GDM1 (cell line): ENCODE measurements at places on chromosomes 7 and 10.

DNA sequence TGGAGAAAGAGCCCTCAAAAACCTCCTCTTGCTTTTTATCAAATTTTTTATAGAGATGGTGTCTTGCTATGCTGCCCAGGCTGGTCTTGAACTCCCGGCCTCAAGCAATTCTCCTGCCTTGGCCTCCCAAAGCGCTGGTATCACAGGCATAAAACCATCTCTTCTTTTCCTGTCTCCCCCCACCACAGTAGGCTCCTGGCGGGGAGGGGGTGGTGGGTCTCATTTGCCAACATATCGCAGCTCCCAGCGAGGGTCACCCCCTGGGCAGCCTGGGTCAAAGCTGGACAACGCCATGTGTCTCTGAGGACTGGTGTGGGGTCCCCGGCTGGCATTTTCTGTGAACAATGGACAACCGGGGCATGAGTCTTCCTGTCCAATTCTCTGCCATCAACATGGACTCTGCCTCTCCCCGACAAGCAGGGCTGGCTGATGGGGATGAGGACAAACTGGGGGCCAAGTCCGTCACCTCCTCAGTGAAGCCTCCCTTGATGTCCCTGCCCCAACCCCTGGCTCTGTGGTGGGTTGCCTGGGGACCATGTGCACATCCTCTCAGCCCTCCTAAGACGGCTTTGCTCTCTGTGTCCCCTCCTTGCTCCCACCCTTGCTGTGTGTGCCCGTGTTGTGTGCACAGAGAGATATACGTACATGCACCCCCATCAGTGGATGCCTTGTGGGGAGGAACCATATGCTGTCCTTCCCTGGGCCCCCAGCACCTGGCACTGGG lies 86.4 kb upstream of the GNA12 start:
- no peak for DNase-seq

GRCh38 chr10:73529089-73529832 lies 33.4 kb upstream of the PPP3CB start:
- peak; percentile 50 for DNase-seq

DNA sequence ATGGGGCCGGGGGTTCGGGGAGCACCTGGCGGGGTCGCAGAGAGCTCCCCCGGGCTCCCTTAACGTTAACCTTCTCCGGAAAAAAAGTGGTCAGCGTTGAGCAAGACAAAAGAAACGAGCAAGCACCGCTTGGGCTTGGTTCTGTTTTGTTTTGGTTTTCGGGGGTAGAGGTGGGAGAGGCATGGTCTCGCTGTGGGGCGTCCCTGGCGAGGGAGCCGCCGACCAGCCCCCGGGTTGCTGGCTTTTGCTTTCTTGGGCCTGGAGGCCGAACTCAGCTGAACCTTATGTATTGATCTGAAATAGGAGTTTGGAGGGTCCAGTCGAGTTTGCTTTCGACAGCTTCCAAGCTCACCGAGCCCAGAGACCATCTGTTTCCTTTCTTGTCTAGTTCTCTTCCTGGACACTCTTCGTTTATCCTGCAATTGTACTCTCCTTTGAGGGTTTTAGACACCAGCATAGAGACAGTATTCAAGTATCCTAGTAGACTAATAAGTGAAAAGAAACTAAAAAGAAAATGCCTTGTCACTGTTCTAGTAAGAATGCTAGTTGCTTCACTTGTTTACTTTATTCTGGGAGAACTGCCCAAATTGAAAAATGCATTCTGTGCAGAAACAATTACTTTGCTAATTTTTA lies 980 bp downstream of the FHIP2A start:
- peak; percentile 46 for DNase-seq

DNA sequence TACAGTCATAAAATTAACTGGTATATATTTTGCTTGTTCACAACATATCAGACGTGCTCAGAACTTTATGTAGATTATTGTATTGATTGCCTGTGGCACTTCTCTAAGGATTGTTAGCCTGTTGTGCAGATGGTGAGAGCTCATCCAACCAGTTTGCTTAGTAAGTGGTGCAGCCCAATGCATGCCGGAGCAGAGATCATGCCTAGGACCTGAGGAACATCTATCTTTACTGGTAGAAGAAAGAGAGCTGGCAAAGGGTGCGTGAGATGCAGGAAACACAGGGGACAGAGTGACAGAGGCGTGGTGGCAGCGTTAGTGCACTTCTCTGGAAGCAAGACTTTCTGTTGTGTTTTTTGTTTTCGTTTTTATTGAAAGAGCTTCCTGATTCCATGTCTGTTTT lies 35.9 kb downstream of the CCM2 start:
- no peak for DNase-seq

- no peak for DNase-seq
These were observed 154.3 kb downstream of the ZNF365 start for GRCh38 chr10:62528441-62528840.

DNA sequence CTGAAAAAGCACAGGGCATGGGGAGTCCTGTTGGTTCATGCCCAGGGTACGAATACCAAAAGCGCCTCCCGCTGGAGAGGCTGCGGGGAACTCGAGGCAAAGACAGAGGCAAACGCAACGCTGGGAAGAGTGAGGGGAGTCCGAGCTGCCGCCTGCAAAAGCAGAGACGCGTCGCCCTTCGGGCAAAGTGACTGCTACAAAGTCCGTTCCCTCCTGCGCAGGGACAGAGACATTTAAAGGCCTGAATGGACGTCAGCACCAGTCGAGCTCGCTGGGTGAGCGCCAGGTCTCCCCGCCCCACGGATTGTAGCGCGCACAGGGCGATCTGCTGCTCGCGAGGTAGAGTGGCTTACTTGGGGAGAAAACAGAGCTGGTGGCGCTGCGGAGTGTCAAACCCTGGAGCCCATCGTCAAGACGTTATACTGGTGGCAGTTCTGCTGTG lies 732.8 kb downstream of the ZWINT start:
- no peak for DNase-seq

- DNase-seq: no peak
These were observed 3.6 kb downstream of the INA start for GRCh38 chr10:103280506-103280905.

GRCh38 chr10:132527339-132528063 lies 10.1 kb upstream of the INPP5A start:
- no peak for DNase-seq

- DNase-seq: no peak
These were observed 798.0 kb upstream of the AUTS2 start for GRCh38 chr7:68800316-68800715.

DNA sequence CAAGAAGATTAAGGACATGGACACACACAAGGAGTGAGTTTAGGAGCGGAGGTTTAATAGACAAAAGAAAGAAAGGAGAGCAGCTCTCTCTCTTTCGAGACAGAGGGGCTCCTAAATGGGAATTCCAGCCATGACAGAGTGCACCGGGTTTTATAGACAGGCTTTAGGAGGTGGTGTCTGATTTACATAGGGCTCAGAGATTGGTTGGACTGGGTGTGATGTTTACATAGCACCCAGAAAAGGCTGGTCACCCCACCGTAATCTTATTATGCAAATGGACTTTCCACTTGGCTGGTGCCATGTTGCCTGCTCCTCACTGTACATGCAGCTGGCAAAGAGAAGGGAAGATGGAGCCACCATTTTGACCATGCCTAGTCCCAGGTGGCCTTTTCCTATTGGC lies 28.4 kb upstream of the MRC1 start:
- DNase-seq: no peak

GRCh38 chr10:86837663-86838062 lies 81.2 kb downstream of the BMPR1A start:
- no peak for DNase-seq

- DNase-seq: no peak
These were observed 9.5 kb upstream of the GGCT start for GRCh38 chr7:30514177-30514576.

GRCh38 chr10:70748305-70748704 lies 36.9 kb downstream of the TBATA start:
- DNase-seq: no peak

DNA sequence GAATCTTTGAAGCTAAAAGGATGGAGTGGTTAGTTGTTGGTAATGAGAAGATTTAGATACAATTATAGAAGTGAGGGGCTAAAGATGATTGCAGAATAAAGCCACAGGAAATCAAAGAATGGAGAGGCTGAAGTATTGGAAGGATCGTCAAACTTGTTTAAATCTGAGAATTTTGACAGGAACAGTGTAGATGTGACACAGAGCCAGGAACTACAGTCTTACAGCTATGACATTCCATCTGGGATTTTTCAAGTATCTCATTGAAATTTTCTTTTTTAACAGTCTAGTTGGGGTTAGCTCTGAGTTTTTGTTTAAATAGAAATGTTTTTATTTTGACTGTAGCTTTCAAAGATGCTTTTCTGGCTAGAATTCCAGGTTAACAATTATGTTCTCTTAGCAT lies 181.4 kb downstream of the NRG3 start:
- no peak for DNase-seq

- DNase-seq: no peak
These were observed 210.1 kb downstream of the TNS3 start for GRCh38 chr7:47371733-47372368.

DNA sequence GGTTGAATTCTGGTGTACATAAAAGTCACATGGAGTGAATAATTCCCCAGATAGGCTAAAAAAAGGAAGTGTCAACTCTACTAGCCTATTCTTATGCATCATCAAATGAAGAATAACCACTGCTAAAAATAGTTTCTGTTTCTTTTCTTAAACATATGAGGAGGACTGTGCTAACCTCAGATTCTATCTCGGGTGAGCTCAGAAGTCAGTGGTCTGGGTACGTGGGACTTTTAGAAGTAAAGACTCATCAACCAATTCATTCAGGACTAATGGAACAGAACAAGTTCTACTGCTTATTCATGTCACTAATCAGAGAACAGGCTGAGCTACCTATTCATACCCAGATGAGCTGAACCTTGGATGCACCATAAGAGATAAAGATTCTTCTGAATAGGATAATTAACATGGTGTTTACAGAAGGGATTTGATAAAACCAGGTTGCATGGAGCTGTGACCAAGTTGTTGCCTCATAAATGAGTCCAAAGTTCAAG lies 9.5 kb upstream of the ASAH2 start:
- DNase-seq: no peak

- no peak for DNase-seq
These were observed 400.1 kb upstream of the NRP1 start for GRCh38 chr10:33734393-33735155.

GRCh38 chr10:5479481-5480161 lies 19.7 kb downstream of the CALML5 start:
- DNase-seq: peak; percentile 79

DNA sequence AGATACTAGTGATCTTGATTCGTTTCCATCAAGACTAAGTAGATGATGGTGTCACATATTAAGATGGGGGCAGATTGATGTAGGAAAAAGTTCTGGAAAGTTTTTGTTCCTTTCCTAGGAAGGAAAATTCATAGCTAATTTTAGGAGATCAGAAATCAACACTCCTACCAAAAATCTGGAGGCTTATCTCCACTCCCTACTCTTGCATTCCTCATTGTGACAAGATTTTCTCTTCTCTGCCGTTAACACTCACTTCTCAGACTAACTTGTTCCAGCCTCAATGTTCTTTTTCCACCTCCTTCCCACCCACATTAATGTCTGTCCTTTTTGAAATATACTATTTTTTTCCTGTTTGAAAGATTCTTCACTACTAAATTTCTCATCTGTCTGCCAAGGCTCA lies 851.9 kb upstream of the GHITM start:
- DNase-seq: no peak

DNA sequence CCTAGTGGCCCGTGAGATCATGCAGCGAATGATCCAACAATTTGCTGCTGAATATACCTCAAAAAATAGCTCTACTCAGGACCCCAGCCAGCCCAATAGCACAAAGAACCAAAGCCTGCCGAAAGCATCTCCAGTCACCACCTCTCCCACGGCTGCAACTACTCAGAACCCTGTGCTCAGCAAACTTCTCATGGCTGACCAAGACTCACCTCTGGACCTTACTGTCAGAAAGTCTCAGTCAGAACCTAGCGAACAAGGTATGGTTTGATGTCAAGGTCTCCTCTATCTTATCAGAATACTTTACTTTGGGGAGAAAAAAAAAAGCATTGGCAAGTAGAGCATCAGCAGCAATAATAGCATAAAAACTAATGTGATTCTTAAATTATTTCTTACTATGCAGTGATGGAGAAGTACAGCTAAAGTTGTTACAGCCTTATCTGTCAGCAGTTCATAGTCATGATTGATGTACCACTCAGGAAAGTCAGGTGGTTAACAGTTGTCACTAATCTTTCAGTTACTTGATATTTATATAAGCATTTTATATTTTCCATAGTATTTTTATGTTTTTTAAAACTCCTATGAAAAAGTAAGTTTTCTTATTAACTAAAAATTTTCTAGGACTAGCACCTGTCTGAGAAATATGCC lies 117.1 kb downstream of the LCOR start:
- DNase-seq: no peak

GRCh38 chr10:79152423-79152817 lies 83.7 kb downstream of the ZMIZ1 start:
- no peak for DNase-seq

DNA sequence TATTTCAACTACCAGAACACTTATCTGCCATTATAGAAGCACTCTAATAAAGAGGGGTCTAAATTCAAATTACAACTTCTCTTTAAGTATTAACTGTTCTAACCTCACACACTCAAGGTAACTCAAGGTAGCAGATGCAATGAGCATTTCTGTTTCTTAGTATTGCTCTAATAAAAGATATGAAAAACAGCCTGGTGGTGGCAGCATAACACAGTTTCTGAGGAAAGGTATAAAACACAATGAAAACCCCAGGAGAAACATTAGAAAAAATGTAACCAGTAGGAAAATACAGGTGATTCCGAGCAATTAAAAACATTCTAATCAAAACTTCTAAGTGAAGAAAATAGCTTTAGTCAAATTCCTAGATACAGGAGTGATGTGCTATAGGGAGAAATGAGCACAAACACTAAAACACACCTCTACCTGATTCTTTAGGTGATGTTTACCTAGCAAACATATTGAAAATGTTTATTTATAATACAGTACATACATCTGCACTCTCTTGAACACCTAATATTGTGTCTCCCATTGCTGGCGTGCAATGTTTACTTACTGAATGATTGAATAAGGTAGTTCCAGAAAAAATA lies 3.5 kb downstream of the MKRN1 start:
- peak; percentile 18 for DNase-seq

GRCh38 chr10:51343391-51343790 lies 269.1 kb downstream of the PRKG1 start:
- DNase-seq: no peak

DNA sequence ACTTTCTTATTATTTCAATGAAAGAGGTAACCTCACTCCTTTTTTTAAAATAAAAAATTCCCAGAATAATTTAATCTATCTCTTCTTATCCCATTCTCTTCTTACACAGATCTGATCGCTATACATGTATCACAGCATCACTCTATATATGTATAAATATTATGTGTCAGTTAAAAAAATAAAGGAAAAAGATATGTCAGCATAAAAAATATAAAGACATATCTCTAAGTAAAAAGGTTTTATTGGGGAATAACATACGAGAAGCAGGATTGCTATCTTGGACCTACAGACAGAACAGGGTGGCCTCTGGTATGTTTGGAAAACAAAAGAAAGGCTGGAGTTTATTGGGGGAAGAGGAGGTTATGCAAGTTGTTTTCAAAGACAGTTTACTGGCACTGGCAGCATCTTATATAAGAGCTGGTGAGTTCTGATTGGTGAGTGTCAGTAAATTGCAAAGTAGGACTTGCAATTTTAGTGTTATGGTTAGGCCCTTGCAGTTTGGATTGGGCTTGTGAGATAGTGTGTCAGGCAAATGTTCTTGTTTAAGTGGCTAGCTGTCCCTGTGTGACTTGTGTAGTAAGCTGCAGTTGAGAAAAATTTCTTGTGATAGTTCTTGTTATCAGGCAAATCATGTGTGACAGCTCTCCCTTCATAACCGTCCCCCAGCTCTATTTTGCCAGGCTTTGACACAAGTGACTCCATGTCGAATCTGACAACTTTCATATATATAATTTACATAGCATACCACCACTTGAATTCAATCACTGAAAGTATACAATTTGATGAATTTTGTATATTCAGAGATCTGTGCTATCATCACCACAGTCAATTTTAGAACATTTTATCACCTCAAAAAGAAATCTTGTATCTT lies 118.2 kb downstream of the HBP1 start:
- no peak for DNase-seq
